Ascending aorta (tissue), 2 donors: ENCODE measurements at places on chromosomes 3 and 15.

DNA sequence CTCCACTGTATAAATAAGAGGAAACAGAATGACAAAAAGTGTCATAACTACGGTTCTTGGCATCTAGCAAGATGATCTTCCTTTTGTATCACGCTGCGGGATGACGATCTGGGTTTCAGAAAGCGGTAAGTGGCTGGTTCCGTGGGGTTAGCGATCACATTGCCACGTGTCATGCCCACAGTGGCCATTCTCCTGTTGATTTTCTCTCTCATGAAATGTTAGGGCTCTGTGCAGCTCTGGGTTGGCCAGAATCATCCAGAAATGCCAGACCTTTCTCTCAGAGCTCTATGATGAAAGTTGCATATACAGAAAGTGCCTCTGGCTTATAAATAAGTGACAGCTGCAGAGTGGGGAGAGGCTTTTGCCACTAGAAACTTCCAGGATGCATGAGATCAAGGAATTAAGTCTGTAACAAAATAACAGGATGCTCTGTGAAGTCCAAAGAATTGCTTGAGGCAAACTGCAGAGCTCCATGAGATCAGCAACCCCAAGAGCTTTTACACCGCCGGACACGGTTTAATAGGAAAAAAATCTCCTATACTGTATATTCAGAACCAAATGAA is 71.6 kb downstream of the ABTB1 start:
- no peak for DNase-seq

GRCh38 chr3:170811515-170811914 is 58.5 kb downstream of the RPL22L1 start:
- no peak for DNase-seq

DNA sequence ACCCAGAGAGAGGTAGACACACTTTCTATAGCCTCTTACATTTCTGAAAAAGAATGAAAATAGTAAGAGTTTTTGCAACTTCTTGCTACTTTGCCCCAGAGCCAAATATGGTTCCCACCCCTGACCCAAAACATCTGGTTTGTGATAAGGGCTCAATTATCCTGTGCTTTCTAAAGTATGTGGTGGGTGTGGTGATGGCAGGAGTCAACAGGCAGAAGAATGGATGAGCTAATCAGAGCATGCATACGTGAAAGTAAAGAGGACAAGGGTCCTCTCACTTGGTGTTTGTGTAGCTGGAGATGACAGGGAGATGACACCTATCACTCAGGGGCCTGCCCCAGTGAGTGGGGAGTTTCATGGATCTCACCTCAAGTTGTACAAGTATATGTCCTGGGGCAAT is 19.1 kb downstream of the KBTBD8 start:
- DNase-seq, result no peak

DNA sequence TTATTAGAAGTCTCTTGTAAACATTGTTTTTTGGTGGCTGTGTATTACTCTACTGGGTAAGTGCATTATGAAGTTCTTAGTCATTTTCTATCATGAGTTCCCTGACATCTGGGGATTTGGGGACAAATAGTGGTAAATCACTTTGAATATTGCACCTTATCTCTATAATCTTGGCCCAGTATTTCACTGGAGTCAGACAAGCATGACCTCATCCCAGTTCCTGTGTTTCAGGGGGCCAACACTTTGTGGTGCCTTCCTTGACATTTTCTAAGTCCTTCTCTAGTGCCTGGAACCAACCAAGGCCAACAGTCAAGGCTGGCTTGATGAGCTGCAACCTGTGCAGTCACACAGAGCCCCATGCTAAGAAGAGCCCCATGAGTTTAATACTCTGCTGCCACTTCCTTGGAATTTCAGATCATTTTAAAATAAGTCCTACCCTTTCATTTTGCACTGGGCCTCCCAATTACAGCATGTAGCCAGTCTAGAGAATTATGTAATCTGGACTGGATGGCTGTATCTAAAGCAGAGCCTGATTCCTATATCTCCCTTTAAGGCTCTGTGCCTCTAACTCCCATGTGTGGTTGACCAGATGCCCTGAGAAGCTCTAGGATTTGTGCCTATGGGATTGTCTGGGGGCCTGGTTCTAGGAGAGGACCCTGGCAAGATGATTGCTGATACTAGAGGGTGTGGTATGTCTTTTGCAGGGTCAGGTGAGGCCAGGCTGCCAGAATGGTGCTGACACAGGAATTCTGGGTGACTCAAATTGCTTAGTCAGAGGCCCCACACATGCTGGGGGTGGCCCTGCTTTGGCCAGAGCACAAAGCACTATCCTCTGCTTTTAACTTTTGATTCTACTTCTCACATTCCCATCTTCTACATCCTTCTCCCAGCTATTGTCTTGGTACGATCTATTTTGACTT is 319.6 kb upstream of the TBC1D5 start:
- no peak for DNase-seq

DNA sequence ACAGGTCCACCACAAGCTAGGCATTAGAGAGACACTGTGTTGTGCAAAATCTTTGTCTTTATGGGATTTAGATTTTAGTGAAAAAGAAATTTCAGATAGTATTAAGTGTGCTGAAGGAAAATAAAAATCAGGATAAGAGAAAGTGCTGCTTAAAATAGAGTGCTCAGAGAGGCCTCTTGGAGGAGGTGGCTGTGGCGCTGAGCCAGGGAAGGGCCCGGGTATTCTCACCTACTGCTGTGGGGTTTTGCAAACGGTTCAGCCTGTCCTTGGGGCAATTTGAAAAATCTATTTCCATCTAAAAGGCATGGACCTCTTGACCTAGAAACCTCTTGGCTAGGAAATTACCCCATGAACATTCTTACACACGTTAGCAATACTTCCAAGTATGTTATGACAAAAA is 267.7 kb downstream of the TJP1 start:
- DNase-seq, result no peak

DNA sequence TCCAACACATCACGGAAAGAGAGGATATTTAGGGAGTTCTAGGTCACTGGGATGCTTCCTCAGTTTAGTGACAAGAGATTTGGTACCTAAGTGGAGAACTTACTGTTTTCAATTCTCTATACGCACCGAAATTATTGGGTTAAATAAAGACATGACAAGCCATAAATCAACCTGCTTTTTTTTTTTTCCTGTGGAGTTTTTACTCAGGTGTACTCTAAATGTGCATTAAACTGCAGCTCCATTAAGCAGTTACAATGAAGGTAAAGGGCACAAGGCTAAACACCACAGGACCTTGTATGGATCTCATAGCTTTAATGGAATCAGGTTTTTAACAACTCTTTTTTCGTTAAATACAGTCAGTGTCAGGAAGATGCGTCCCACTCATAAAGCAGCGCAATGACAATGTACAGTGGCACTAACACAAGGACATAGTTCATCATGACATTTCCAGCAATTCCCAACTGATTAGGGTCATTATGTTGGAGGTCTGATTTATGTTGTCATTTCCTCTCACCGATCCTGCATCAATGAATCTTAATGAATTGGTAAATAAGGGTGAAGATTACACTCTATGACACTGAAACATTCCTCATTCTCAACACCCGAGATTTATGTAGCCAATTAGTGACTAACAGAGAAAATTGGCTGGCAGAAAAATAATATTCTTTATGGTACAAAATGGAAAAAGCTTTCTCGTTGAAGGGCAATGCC is 355.2 kb downstream of the FOXP1 start:
- DNase-seq, result no peak

DNA sequence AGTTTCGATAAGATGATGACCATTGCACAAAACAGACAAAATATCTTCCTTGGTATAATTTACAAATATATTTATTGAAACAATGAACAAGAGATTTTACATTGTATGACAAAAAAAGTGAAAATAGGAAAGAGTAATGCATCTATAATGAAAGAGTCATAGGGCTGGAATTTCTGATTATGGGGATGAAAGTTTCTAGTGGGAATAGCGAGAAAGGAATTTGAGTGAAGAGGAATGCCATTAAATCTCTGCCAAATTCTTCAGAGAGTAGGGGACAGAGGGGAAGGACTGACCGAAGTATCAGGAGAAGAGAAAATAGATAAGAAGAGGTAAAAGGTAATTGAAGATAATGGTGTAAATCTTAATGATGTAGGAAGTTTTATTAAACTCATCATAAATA is 125.4 kb downstream of the VGLL3 start:
- no peak for DNase-seq
